ENCODE measurements at places on chromosomes 2 and 18.

DNA sequence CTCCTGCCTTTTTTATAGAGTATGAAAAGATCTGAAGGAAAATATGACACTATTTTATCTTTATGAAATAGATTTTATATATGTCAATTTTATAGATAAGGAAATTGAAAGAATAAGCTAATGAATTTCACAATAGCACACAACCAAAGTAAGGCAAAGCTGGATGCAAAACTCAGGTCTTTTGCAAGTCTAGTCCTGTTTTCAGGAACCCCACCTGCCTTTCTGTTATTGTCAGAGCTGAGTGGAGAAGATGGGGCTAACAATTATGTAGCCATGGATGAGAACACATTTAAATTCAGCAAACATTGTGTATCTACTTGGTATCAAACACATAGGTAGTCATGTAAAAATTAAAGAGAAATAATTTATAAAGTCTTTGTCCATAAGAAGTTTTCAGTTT lies 161.5 kb upstream of the ZEB2 start:
- DNase-seq: no peak

- DNase-seq: no peak
Measured at GRCh38 chr2:3704692-3705091, 1.3 kb downstream of the DCDC2C start.

DNA sequence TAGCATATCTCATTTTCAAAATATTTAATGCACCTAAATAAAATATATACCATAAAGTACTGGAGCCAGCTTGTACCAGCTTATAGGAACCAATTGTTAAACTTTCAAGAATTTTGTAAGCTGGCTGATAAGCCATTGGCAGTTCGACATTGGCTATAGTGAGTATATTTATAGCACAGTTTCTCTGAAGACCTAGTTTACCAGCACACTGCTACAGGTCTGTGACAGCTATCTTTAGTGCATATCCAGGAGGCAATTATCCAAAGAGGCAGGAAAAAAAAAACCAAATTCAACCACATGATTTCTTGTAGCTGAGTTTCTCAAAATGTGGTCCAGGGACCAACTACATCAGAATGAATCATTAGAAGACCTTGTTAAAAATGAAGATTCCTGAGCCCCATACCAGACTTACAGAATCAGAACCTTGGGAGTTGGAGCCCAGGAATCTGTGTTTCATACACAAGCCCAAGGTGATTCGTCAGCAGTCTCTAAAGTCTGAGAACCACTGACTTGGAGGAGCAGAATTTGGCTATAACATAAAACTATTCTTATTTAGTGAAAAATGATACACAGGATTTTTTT lies 279.0 kb upstream of the NRP2 start:
- DNase-seq: no peak

DNA sequence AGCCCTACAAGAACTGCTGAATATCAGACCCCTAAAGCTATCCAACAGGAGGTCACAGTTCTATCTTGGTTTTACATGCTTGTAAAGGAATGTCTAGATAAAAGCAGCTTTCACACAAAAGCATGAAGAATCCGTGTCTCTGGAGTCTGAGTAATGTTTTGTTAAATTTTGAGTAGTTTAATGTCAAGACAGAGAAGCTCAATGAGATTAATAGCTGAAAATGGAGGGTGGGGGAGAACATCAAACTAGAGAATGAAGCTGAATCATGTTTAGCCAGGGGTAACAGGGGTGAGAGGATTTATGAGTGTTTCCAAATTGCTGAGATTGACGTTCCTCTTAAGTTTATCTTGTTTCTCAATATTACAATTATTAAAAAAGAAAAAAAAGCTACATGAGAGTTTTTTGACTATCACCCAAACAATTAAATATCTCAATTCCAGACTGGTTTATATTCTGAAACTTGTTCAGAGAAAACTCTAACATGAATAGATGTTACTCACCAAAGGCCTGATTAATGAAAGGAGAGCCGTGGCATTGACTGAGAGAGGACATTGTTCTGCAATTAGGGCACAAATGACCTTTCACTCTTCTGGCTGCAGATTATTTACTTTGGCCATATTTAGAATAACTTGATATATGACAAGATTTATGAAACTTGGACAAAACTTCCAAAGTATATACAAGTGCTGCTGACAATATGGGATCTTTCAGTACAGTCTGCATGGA lies 266.4 kb upstream of the ETAA1 start:
- no peak for DNase-seq

GRCh38 chr2:238822955-238823354 lies 24.9 kb upstream of the TWIST2 start:
- DNase-seq: no peak

DNA sequence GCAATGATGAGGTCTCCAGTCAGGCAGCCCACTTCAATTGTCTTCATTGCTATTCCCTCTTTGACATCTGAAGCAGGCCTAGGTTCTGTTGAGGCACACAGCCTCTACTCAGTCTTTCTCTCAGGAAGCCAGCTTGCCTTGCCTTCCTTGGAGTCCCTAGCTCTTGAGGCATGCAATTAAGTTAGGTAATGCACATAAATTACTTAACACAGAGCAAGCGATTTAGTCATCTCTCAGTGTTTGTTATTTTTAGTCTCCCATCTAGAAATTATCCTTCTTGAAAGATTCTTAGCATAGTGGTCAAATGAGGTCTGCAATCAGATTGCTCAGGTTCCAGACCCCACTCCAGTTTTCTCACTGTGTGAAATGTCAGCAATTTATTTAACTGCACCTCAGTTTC lies 32.0 kb downstream of the SULT1C4 start:
- DNase-seq: no peak

DNA sequence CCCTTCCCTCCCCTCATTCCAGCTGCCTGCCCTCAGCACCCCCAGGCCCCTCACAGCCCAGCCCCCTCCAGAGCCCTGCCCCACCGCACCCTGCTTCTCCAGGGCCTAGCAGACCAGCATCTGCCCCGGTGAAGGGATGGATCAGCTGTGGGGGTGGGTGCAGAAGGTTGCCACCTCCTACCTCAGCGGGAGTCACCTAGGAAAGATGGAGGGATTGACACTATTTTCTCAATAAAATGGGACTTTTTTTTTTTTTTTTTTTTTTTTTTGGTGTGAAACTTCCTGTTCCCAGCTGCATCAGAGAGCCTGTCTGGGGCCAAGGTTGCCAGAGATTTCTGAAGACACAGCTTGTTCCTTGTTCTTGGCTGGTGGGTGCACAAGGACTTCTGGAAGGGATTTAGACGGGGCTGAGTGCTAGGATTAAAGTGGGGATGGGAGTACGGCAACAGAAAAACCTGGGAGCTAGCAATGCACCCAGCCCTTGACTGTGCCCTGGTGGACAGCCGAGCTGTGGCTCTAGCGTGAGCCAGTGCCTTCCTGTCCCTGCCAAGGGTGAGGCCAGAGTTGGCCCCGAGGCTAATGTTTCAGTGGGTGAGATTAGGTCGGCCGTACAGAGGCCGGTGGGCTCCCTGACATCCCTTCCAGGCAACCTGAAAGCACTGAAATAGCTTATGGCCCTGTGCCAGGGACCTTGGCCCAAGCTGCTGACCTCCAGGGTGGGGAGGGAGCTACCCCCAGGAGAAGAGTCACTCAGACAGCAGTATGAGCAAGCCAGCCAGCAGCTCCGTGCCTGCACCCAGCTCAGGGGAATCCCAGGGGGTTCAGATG lies 4.6 kb downstream of the B3GNT7 start:
- no peak for DNase-seq

GRCh38 chr2:150477347-150477746 lies 10.1 kb downstream of the RND3 start:
- DNase-seq: no peak

DNA sequence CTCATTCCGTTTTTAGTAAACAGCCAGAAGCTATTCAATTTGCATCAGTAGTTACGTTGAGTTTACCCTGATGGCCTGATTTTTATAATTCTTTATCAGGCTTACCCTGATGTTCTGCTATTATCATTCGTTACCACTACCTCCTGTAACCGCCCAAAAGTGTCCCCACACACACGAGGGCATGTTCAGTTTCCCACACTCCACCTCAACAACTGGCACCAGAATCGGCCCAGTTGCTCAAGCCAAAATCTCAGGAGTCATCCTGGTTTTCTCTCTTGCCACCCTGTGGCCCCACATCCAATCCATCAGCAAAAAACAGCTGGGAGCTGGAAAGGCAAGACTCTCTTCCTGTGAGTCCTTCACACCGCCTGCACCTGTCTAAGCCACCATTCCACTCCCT lies 102.9 kb upstream of the RAB6C start:
- DNase-seq: no peak

- DNase-seq: no peak
Measured at GRCh38 chr2:211688196-211688595, 850.4 kb downstream of the ERBB4 start.

- DNase-seq: no peak
Measured at GRCh38 chr2:56230156-56230555, 46.4 kb downstream of the CCDC85A start.

- DNase-seq: peak; percentile 24
Measured at GRCh38 chr2:8684878-8685696, 3.2 kb downstream of the ID2 start.

GRCh38 chr2:58762176-58762781 lies 521.2 kb upstream of the FANCL start:
- no peak for DNase-seq

- DNase-seq: no peak
Measured at GRCh38 chr2:24912523-24912922, 7.5 kb downstream of the ADCY3 start.

DNA sequence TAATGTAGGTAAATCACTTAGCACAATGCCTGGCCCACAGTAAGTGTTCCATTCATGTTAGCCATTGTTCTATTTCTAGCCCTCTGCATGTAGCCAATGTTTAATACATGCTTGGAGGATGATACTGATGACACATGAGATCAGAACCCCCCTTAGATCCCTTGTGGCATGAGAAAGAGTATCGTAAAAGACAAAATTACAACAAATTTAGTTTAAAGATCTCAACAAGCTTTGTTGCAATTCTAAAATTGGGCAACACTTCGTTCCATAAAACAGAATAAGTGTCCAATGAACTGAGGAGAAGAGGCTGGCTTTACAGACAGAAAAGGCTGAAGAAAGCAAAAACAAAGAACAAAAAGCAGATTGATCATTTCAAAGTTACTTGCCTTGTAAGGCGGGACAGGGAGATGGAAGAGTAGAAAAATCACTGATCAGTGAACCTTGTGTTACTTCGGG lies 148.7 kb upstream of the SLC1A4 start:
- no peak for DNase-seq

DNA sequence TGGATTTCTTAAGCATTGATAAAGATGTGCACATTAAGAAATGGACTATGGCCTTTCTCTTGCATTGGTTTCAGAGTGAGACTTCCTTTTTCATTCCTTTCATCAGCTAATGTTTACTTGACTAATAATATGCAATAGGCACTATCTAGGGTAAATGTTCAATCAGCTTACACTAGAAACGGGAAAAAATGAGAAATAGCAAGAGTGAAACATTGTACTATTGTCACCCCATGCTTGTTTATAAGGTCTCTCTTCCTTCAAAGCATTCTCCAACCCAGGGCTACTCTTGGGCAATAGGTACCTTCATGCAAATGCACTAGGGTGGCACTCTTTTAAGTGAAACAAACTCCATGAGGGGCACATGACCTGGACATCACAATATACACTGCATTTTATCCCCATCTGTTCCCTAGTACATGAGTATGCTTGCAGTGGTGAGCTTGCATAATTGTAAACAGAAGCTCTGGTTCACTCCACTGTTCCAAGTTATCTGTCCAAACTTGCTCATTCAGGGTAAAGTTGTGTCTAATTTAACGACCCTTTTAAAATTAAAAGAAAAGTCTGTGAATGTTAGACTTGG lies 402.3 kb downstream of the ERBB4 start:
- no peak for DNase-seq

DNA sequence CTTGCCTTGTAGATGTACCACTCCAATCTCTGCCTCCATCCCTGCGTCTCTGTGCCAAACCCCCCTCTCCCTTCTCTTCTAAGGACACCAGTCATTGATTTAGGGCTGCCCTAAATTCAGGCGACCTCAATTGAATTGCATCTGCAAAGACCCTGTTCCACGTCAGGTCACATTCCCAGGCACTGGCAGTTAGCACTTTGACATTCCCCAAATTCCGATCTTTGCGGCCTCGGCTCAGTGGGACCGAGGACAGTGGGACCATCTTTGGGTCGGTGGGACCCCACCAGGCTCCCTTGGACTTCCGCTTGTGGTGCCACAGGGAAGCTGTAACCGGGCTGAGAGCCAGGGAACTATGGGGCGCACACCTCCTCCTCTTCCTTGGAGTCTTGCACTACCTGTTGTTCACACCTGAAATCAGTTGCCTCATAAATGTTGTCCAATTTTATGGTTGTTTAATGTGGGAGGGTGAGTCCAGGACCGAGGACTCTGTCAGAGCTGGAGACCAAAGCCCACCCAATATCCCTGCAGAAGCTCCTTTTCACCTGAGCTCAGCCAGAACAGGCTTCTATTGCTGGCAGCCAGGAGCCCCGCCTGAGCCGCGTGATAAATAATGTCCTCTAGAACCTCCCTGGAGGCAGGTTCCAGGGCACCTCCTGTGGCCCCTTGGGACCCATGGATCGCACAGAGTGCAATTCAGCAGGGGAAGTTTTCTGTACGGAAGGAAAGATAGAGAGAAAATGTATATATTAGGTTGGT lies 271.6 kb downstream of the EIPR1 start:
- DNase-seq: no peak

- DNase-seq: no peak
Measured at GRCh38 chr18:9053814-9054213, 48.7 kb upstream of the NDUFV2 start.

DNA sequence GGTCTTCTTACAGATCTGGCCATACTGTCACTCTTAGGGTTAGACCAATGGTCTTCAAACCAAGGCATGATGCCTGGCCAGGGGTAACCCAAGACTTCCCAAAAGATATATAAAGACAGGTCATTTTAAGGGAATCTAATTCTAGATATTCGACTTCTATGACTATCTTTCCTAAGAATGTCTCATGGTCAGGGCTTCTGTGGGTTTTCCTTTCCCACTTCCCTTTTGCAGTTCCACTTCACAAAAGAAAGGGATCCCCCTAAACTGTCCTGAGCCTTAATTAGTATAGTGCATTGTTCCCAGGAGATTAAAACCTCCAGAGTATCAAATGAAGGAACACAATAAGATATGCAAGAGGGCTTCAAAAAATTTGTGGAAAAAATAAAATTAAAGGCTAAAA lies 223.6 kb upstream of the SIX2 start:
- no peak for DNase-seq

- DNase-seq: no peak
Measured at GRCh38 chr18:6928359-6928758, 189.2 kb downstream of the LAMA1 start.

- DNase-seq: no peak
Measured at GRCh38 chr2:184936761-184937160, 338.4 kb downstream of the ZNF804A start.

- DNase-seq: no peak
Measured at GRCh38 chr2:174765576-174765975, 1.3 kb upstream of the CHRNA1 start.

- no peak for DNase-seq
Measured at GRCh38 chr2:154488801-154489200, 209.7 kb upstream of the KCNJ3 start.

DNA sequence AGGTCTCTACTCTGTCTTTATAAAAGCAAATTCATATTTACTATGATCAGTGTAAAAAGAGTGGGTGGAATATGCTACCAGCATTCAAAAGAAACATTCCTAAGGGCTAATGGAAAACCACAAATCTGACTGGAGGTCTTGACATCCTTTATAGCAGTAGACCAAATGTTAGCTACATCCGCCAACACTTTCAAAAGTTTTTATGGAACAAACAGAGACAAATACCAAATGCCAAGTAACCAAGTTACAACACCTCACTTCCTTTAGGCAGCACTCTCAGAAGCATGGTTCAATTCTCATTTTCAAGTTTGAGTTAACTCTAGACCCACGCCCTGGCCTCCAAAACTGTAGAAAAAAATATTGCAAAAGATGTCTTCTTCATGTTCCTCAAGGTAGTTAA lies 78.3 kb upstream of the SETBP1 start:
- no peak for DNase-seq

GRCh38 chr18:8496186-8496585 lies 113.1 kb upstream of the RAB12 start:
- no peak for DNase-seq
